ENCODE measurements at places on chromosomes 2 and 18.
A peak's percentile ranks its signal among the peaks of the same experiment; 100 is the strongest.

GRCh38 chr18:435940-436339 lies 64.6 kb downstream of the COLEC12 start:
- DNase-seq = no peak

DNA sequence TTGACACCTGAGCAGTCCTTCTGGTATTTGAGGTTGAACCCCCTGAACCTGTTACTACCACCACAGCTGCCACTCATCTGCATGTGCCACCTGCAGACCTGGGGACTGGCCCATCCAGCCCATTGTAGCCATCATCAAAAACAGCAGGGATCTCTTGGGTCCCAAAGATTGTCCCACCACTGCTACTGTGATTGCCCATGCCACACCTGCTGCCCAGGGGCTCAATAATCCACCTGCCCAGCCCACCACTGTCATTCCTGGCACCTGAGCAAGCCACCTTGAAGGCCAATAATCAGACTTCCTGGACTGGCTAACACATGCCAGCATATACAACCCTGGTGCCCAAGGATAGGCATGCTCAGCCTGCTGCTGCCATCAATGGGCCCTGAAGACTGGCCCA lies 327.6 kb downstream of the CYRIA start:
- no peak for DNase-seq

- DNase-seq = no peak
Measured at GRCh38 chr2:72043985-72044384, 103.7 kb downstream of the CYP26B1 start.

DNA sequence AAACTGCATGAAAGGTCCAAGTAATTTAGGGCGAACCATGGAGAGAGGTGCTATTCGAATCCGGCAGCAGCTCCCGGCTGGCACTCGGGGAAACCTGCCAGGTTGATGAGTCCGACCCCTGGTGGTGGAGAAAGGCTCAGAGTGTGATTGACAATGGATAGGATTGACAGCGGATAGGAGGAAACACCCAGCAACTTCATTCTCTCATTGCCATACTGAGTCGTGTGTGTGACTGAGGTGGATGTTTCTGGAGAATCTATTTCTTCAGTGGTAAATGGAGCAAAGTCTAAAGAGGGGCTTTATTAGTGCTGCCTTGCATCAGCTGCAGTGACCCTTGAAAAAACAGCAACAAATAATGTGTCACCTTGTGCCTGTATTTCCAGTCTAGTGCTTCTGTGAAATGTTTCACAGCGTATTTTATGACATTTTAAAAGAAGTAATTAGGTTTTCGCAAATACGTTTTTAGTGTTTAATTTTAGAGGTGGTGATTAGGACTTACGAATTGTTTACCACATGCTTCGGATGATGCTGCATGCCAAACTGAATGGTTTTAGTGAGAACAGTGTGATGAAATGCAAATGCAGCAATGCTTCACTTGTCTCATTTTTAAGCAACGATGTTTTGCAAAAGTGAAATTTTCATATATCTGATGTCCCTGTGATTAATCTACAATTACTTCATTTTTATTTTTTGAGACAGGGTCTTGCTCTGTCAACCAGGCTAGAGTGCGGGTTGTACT lies 102.0 kb downstream of the DCDC2C start:
- DNase-seq = no peak

DNA sequence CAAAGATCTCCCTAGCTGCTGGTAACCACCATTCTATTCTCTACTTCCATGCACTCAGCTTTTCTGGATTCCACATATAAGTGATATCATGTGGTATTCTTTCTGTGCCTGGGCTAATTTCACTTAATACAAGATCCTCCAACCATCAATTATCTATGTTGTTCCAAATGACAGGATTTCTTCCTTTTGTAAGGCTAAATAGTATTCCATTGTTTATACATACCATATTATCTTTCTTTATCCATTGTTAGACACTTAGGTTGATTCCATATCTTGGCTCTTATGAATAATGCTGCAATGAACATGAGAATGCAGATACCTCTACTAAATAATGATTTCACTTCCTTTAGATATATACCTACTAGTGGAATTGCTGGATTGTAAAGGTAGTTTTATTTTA lies 66.2 kb downstream of the ROCK2 start:
- DNase-seq = no peak

- DNase-seq = no peak
Measured at GRCh38 chr2:29059624-29060023, 14.7 kb downstream of the PCARE start.

- no peak for DNase-seq
Measured at GRCh38 chr18:76376225-76376624, 118.8 kb downstream of the ZNF516 start.

- no peak for DNase-seq
Measured at GRCh38 chr2:74724496-74724895, 70.4 kb downstream of the SEMA4F start.

DNA sequence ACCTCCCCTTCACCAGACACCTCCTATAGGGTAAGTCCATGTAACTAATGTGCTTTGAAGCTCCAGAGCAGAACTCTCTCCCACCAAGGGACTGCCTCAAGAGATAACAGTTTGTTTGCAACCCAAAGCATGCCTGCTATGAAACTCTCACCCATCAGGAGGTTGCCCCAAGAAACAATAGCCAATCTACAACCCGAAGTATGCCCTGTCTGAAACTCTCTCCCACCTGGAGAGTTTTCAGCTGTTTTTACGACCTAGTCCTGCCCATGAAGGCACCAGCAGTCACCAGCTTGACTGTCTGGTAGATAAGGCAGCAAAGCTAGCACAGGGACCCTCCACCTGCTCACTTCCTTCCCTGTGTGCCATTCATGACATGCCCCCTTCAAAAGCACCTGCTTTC lies 533.9 kb upstream of the CRIM1 start:
- no peak for DNase-seq

DNA sequence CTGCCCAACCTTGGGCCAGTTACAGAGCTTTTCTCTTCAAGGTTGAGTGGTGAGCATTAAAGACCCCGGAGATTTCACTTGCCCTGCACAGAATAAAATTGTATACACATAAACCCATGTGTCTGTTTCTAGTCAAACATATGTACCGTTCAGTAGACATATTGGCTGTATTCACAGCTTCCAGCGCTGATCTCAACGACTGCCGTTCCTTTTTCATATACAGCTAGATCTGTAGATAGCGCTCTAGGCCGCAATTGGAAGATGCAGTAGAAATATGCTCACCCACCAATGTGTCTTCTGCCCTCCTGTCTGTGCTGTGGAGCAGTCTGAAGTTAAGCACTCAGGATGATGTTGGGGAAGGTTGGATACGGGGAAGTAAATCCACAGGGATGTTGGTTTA lies 317.7 kb downstream of the SETBP1 start:
- DNase-seq = no peak

- DNase-seq = no peak
Measured at GRCh38 chr2:11458753-11459152, 7.2 kb downstream of the E2F6 start.

GRCh38 chr18:61870151-61870550 lies 22.7 kb downstream of the RNF152 start:
- no peak for DNase-seq

GRCh38 chr2:169464882-169465281 lies 14.4 kb upstream of the BBS5 start:
- DNase-seq = peak; percentile 55

DNA sequence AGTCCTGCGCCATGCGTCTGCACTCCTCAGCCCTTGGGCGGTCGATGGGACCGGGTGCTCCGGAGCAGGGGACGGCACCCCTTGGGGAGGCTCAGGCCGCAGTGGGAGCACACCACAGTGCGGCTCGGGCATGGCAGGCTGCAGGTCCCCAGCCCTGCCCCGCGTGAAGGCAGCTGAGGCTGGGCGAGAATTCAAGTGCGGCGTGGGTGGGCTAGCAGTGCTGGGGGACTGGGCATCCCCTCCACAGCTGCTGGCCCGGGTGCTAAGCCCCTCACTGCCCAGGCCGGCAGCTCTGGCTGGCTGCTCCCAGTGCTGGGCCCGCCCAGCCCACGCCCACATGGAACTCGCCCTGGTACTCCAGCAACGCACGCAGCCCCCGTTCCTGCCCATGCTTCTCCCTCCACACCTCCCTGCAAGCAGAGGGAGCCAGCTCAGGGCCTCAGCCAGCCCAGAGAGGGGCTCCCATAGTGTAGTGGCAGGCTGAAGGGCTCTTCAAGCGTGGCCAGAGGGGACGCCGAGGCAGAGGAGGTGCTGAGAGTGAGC lies 198.3 kb upstream of the CNTNAP5 start:
- no peak for DNase-seq

GRCh38 chr2:134682726-134683125 lies 36.1 kb downstream of the TMEM163 start:
- no peak for DNase-seq

DNA sequence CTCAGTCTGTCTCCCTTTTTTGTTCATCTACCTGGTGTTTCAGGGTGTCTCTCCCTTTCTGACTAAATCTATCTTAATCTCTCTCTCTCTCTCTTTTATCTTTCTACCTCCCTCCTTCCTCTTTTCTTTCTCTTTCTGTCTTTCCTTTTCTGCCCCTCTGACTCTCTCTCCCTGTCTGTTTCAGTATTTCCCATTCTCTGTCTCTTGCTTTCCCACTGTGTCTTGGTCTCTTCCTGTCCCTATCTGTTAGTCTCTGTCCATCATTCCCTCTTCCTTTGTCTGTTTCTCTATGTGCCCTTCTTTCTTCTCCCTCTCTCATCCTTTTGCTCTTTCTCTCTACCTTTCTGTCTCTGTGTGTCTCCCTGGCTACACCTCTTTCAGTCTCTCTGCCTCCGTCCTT lies 56.7 kb downstream of the R3HDM1 start:
- no peak for DNase-seq

GRCh38 chr2:208359632-208359986 lies 47.0 kb upstream of the PTH2R start:
- peak; percentile 60 for DNase-seq

GRCh38 chr18:811182-811891 lies 705 bp downstream of the YES1 start:
- DNase-seq = no peak

GRCh38 chr2:23541503-23542229 lies 156.7 kb downstream of the KLHL29 start:
- no peak for DNase-seq

GRCh38 chr18:60350150-60350549 lies 22.4 kb downstream of the MC4R start:
- no peak for DNase-seq

DNA sequence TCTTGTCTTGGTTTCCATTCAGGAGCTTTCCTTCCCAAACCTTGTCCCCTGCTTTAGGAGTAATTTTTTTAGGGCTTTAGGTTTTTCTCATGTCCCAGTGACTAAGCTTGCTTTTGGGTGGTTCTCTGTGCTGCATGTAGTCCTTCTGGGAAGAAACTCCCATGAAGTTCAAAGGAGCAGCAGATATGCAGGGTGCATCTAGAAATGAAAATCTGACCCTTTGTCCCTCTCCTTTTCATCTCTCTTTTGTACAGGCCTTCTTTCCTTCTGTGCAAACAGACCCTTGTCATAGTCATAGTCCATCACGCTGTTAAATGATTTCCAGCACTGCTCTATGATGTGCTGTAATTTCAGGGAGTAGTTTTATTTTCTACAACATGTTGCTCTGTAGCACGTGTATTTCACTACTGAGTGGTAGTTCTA lies 20.4 kb downstream of the FMNL2 start:
- DNase-seq = no peak

DNA sequence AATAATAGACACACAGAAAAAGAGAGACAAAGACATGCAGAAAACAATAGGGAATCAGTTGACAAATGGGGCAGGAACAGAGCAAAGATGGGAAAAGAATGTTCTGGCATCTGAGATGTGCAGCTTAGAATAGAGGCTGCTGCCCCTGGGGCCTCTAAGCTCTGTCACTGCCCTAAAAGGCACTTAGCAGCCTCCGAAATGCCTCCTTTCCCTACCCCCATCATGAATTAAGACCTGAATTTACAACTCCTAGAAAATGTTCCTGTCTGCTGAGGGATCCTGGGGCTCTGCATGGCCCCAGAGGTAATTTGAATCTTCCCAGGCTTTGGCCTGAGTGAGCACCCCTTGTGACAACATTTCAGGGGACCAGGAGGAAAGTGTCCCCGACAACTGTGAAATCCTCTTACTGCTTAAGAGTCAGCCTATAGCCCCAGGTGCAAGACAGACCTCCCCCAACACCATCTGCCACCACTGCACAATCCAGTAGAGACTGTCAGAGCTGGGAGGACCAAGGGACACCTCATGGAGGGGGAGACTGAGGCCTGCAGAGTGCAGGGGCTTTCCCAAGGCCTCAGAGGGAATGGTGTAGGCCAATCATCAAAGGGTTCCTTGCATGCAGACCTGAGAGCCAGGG lies 24.8 kb downstream of the MRPL35 start:
- no peak for DNase-seq

DNA sequence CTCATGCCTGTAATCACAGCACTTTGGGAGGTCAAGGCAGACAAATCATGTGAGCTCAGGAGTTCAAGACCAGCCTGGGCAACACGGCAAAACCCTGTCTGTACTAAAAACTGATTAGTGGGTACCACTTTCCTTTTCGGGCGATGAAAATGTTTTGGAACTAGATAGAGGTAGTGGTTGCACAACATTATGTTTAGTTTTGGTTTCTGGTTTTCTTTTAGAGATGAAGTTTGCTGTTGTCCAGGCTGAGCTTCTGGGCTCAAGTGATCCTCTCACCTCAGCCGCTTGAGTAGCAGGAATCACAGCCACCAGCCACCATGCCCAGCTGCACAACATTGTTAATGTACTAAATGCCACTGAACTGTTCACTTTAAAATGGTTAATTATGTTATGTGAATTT lies 27.6 kb downstream of the AAK1 start:
- no peak for DNase-seq

DNA sequence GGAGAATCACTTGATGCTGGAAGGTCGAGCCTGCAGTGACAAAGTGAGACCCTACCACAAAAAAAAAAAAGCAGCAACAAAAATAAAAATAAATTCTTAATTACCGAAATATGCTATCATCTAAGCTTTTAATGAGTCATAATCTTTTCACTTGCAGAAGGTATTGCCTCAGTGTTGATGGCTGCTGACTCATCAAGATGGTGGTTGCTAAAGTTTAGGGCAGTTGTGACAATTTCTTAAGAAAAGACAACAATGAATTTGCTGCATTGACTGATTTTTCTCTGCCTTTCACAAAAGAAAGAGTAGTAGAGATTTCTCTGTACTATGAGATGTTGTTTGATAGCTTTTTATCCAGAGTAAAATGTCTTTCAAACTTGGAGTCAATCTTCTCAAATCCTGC lies 1809.0 kb downstream of the SUCLG1 start:
- no peak for DNase-seq

DNA sequence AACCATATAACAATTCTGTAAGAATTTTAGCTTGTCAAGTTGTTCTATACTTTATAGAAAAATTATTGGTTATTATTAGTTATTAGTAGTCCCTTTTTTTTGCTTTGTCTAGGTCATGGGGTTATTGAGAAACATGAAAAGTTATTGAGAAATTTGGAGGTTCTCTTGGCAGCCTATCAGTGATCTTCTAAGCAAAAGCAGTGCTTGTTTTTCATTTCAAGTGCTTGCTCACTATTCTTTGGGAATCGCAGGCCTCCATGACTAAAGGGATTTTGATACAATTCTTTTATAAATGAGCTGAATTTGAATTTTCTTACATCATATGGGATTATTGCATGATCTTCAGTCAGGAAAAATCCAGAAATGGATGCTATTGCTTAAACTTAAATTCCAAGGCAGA lies 25.8 kb downstream of the PLEKHA3 start:
- DNase-seq = no peak

Measured in activated CD4-positive, alpha-beta T cell treated with anti-CD3 and anti-CD28 coated beads, Interleukin-2, amount 10 ng/mL, durations not matched to agents 24 days and 14 days (primary cell).